Caco-2 (cell line): ENCODE measurements at places on chromosomes 4 and X. TPM values are rescaled to one million over a fixed set of nuclear protein-coding genes. Genes with fewer than 3 reads are reported as not detected.
A peak's percentile ranks its signal among the peaks of the same experiment; 100 is the strongest.

The ANXA3 gene
- 327 and 361 TPM in 2 replicates for total RNA-seq

DNA sequence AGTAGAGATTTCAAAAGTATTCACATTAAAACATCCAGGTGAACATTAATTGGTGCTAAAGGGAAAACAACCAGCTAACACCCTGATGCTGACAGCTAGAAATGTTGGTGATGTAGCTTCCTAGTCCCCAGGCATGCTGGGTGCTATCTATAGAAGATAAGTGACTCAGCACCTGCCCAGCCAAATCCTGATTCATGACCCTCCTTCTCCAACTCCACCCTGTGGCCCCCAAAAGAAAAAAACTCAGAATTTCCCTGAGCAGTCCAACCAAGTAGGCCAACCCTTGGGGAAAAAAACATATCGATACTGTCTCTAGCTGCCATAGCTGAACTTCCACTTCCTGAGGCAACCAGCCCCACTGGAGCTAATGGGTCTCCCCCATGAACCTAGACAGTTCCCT lies 197.6 kb upstream of the KLF3 start:
- no peak overlapping the region for H3K27ac ChIP-seq
- no peak overlapping the region for H3K4me3 ChIP-seq
- no peaks in the 10 kb centered on the region for H3K36me3 ChIP-seq
- no peaks in the 10 kb centered on the region for H3K27me3 ChIP-seq
- H3K4me1 ChIP-seq, result no peaks in the 10 kb centered on the region
- no peak for DNase-seq

DNA sequence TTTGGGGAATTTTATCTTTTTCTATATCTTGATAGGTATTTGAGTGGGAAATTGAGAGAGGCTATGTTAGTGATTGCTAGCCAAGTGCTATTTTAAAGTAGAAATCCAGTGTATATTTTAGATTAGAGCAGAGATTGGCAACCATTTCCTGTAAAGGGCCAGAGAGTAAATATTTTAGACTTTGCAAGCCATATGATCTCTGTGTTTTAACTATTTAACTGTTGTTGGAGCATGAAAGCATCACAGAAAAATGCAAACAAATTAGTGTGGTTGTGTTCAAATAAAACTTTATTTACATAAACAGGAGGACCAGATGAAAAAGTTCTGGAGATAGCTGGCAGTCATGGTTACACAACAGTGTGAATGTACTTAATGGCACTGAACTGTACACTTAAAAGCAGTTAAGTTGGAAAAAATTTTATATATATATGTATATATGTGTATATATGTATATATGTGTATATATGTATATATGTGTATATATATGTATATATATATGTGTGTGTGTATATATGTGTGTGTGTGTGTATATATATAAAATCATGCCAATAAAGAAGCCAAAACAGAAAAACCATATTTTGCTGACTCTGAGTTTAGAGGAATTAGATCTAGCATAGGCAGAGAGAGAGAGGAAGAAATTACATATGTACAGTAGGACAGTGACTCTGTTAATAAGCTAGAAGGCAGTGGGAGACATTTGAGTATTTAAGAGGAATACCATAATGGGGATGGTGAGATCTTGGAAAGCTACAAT lies 83.4 kb downstream of the TMEM164 start:
- H3K4me1 ChIP-seq, result peaks cover 23% of the 10 kb centered on the region
- peak overlapping the region; percentile 36 for H3K27ac ChIP-seq
- DNase-seq, result no peak
- H3K27me3 ChIP-seq, result no peaks in the 10 kb centered on the region
- no peaks in the 10 kb centered on the region for H3K36me3 ChIP-seq
- no peak overlapping the region for H3K4me3 ChIP-seq

DNA sequence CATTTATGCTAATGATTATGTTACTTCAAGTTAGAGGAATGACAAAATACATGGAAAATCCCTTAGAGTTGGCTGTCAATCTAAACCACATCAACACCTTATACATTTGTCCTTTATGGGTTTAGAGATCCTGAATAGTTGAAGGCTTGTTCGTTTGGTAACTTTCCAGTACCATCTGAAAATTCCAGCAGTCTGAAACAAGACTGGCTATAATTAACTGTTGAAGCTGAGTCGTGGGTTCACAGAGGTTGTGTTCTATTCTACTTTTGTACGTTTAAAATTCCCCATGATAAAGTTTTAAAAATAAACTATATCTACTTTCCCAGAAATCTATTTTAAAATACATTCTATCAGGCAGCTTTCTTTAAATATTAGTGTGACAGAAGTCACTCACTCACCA lies 73.0 kb downstream of the USP46 start:
- no peak for DNase-seq
- no peaks in the 10 kb centered on the region for H3K27me3 ChIP-seq
- no peak overlapping the region for H3K4me3 ChIP-seq
- H3K27ac ChIP-seq, result no peak overlapping the region
- H3K4me1 ChIP-seq, result peaks cover 6% of the 10 kb centered on the region; the same call in 1 of the 2 replicates
- no peaks in the 10 kb centered on the region for H3K36me3 ChIP-seq

GRCh38 chr4:169900241-169900845 lies 125.9 kb downstream of the MFAP3L start:
- no peaks in the 10 kb centered on the region for H3K27me3 ChIP-seq
- no peaks in the 10 kb centered on the region for H3K36me3 ChIP-seq
- no peaks in the 10 kb centered on the region for H3K4me1 ChIP-seq
- H3K27ac ChIP-seq, result no peak overlapping the region
- DNase-seq, result no peak
- H3K4me3 ChIP-seq, result no peak overlapping the region

GRCh38 chrX:149631234-149632165 lies at the start of gene TMEM185A:
Gene TMEM185A, minus strand, starts transcription at chrX:149631792. Its CDS starts 212 bp downstream, at chrX:149631580.
- peak; percentile 62 for DNase-seq
- H3K4me3 ChIP-seq, result peak within 1 kb of the TSS; percentile 77
- peaks cover 13% of the 10 kb centered on the region; the same call in 1 of the 2 replicates for H3K4me1 ChIP-seq
- peak within 1 kb of the TSS; percentile 79 for H3K27ac ChIP-seq

DNA sequence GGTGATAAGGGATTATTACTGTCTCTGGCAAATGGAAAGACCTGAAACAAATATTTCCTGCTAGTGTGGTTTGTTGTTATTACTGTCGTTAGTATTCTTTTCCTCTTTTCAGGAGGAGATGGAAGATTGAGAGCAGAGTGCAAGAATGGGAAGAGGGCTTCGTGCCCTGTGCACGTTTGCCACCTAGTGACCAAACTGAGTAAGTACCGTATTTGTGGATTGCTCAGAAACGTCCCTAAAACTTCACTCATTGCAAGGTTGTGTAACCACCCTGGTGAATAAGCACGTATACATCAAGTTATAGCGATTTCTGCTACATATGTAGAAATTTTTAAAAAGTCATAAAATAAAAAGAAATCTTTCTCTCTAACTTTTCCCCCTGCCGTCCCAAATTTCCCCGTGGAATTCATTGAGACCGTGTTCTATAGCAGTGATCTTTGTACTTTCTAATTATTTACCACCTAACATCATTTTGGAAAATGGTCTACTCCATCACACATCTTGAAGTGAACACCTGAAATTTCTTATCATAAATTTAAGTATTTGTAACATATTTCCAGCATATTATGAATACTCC lies 24.3 kb downstream of the LINC00632 start:
- no peaks in the 10 kb centered on the region for H3K36me3 ChIP-seq
- DNase-seq, result peak; percentile 17
- no peak overlapping the region for H3K27ac ChIP-seq
